ENCODE measurements at places on chromosomes 12 and 14.

GRCh38 chr12:66603461-66603860 lies 75.4 kb downstream of the GRIP1 start:
- no peak for DNase-seq

GRCh38 chr12:116244001-116244400 lies 33.5 kb downstream of the MED13L start:
- no peak for DNase-seq

DNA sequence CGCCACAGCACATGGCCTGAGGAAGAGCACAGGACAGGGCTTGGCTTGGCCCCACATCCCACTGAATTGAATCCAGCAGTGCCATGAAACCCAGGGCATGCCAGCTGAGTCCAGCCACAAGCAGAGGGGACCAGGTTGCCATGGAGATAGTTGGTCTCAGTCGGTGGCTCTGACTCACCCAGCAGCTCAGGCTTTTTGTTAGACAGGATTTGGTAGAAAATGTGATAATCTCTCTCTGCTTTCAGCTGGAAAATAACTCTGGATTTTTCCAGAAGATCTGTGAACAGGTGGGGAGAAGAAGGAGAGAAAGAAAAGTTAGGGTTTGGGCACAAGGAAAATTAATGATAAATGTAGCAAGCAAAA lies 4.8 kb downstream of the MYH7 start:
- no peak for DNase-seq

DNA sequence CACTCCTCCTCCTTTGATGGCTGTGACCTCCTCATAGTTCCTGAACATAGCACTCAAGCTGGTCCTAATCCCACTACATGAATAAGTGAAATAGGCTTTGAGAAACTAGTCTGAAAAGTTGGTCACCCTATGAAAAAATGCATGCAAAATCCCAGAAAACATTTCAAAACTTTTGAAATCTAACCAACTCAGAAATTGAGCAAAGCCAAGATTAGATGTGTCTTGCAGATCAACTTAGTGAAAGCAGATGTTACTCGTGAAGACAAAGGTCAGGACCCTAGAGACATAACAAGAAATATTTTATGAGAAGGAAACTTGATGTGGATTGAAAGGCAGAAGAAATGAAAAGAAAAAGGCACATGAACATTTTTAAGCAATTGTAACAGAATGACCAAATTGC lies 63.3 kb downstream of the TSHR start:
- no peak for DNase-seq

DNA sequence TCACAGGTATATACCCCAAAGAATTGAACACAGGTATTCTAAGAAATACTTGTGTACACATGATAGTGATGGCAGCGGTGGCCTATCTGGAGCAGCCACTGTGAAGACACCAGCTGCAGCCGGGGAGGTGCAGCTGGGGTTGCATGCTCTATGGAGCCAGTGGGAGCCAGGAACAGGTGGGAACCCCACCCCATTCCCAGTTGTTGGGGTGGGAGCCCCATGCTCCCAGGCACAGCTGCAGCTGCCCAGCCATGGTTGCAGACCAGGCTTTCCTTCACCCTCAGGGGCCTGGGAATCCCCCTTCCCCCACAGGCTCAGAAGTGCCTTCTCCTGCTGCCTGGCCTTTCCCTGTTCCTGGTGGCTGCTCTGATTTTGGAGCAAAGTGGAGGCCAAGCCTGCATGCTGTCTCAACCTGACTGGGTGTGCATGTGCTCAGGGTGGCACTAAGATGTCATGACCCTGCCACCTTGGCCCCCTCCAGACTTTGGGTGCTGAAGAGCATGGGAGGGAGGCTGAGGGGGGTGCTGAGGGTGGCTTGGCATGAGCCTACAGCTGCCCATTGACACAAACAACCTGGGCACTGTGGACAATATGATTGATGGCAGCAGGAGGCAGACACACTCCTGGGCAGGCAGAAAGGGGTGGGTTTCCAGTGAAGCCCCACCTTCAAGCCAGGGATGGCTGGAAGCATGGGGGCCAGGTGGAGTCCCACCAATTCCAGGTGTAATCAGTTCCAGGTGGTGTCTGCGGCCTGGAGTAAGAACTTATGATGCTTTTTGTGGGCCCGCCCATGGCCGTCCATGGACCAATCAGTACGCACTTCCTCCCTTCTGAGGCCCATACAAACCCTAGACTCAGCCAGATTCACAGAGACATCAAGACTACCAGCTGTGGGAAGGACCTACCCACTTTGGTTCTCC lies 234.7 kb downstream of the ADGRD1 start:
- DNase-seq: no peak

DNA sequence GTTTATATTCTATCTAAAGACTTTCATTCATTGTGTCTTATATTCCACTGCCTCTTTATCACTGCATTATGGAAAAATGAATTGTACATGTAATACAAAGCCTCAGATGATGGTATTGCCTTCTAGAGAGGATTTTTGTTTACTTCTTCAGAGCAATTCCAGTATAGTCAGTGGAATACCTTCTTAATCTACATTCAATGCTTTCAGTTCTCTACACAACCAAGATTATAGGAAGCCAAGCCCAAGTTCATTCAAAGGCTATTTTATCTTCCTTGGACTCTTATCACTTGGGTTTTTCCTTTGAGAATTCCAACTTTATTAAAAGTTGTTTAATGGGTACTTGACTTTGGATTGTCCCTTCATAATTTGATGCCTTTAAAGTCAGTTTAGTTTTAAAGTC lies 1971.0 kb upstream of the FLRT2 start:
- DNase-seq: no peak

DNA sequence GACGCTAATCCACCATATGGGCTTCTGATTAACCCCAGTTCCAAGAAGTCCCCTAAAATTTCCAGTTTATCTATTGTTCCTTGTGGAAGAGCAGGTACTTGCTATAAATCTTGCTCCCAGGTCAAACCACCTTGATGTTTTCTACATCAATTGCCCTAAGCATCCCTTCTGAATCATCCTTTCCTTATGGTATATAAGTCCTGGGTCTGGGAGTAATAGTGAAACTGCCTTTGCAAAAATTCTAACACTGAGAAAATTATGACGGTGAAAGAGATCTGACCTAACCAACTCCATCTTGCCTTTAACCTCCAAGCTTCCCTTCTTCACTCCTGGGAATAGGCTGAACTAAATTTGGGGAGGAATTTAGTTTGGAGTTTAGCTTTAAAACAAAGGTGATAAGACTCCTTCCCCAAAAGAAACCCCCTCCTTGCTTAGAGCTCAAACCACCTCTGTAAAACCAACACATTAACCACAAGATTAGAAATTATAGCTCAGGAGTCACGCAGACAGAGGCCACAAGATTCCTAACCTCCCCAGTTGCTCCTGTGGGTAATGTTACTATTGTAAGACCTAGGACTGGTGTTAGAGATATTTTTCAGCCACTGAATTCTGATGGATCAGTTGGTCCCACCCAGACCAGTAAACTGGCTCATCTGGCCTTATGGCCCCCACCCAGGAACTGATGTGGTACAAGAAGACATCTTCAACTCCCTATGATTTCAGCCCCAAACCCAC lies 33.8 kb upstream of the DTX1 start:
- DNase-seq: no peak

DNA sequence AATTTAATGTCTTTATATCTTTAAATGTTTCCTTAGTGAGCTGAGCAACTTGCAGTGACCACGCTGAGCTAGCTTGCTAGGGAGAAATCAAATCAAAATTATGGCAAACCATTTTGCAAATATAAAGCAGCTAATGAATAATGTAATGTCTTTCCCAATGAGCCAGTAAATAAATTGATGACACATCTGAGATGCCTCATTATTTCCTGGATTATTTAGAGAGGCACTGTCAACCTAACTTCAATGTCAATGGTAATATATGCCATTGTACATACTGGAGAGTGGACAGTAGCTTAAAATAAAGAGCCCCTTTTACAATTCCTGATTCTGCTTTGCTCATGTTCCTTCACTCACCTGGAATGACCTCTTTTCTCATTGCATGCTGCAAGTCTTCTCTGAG lies 182.6 kb downstream of the PHLDA1 start:
- DNase-seq: no peak

- peak; percentile 80 for DNase-seq
Observed at GRCh38 chr12:50103767-50104321, at the start of gene GPD1. Gene GPD1, plus strand, starts transcription at chr12:50104008. Its CDS starts 43 bp downstream, at chr12:50104051.
